Dermis microvascular lymphatic vessel endothelial cell (primary cell): ENCODE measurements at places on chromosomes 4 and X. TPM values are rescaled to one million over a fixed set of nuclear protein-coding genes. Genes with fewer than 3 reads are reported as not detected.

DNA sequence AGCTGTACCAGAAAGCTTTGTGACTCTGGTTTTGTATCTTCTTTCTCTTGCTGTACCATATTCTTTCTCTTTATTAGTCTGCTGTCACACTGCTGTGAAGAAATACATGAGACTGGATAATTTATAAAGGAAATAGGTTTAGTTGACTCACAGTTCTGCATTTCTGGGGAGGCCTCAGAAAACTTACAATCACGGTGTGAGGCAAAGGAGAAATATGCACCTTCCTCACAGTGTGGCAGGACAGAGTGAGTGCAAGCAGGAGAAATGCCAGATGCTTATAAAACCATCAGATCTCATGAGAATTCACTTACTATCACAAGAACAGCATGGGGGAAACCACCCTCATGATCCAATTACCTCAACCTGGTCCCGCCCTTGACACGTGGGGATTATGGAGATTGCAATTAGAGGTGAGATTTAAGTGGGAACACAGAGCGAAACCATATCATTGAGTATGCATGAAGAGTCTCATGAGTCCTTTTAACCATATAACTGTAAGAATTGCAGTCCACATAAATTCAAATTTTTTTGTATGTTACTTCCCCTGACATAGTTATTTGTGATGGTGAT, 67.4 kb upstream of the INPP4B start:
- no peak for DNase-seq

DNA sequence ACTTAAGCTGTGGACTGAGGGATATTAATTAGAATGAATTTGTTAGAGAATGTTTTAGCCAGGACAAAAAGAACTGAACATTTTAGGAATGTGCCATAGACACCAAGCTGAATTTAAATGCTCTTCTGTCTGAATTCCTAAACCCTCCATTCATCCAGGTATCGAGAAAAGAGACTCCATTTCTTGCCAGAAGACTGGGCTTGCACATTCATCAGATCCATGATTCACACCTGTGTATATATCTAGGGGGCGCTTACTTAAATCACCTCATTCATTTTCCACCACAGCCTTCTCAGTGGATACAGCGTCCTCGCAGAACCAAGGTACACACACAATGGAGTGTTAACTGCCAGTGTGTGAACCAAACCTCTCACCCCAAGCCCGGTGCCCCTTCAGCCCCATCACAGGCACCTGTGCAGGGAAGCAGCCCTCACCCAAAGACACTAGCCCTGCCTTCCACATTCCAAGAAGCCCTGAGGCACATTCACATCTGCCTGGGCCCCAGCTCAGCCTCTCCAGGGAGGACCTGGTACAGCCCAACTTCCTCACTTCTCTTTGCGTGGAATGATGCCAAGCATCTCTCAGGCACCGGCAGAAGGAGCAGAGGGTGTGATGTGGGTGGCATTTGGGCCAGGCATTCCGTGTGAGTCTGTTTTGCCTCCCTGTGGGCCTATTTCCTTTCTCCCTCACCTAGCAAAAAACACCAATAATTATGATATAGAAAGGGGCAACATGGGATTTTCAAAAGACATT, 35.6 kb upstream of the C1QTNF7 start:
- DNase-seq, result no peak

DNA sequence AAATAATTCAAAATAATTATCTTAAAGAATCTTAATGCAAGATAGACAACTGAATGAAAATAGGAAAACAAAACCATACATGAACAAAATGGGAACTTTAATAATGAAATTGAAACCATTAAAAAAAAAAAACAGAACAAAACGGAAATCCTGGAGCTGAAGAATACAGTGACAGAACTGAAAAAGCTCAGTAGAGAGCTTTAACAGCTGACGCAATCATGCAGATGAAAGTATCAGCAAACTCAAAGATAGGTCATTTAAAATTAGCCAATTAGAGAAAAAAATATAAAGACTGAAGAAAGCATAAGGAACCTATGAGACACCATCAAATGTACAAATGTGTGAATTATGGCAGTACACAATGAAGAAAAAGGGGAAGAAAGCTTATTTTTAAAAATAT, 18.8 kb downstream of the SLC25A31 start:
- no peak for DNase-seq

The CACNA1F gene
- total RNA-seq, result under 0.01 TPM in 2 replicates

GRCh38 chr4:80016506-80016905, 56.5 kb downstream of the ANTXR2 start:
- no peak for DNase-seq

DNA sequence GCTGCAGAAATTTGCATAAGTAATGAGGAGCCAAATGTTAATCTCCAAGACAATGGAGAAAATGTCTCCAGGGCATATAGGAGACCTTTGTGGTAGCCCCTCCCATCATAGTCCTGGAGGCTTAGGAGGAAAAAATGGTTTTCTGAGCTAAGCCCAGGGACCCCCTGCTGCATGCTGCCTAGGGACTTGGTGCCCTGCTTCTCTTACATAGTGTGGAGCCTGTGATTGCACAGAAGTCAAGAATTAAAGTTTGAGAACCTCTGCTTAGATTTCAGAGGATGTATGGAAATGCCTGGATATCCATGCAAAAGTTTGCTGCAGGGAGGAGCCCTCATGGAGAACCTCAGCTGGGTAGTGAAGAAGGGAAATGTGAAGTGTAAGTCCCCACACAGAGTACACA, 379.4 kb upstream of the TACR3 start:
- no peak for DNase-seq
